ENCODE measurements at places on chromosomes 6 and 20.

GRCh38 chr6:153677522-153677921 lies 361.5 kb upstream of the OPRM1 start:
- DNase-seq, result no peak

DNA sequence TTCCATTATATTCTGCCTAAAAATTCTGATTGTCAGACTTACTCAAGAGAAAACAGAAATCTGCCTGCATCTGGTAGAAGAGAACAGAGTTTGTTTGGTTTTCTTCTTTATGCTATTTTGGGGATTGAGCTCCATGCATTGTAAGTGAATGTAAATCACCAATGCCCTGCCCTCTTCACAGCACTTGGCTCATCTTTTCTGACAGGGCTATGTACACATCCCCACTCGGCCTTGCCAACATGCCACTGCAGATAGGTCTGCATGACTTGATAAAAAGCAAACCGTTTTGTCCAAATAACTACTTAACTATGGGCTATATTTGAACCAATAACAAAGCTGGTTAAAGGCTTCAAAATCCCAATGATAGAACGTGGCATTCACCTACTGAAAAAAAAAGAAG lies 117.7 kb downstream of the IBTK start:
- no peak for DNase-seq

- no peak for DNase-seq
Measured at GRCh38 chr20:2397595-2398145, 17.0 kb downstream of the TGM6 start.

GRCh38 chr6:101516578-101516977 lies 123.1 kb downstream of the GRIK2 start:
- no peak for DNase-seq

DNA sequence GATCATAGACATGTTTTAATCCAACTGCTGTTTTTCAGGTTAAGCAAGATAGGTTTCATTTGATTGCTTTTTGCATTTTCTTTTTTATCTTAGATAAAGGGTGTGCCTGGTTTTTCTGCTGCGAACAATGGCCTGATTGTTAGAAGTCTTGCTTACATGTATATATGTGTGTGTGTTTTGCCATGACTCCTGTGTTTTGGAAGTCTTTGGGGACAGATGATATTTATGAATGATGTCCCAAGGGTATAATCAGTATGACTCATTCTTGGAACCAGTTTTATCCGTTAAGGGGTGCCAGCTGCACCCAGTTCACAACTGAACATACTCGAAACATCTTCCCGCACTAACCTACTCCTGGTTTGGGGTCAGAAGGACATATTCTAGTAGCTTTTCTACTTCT lies 230.1 kb upstream of the SUPT3H start:
- DNase-seq, result no peak

DNA sequence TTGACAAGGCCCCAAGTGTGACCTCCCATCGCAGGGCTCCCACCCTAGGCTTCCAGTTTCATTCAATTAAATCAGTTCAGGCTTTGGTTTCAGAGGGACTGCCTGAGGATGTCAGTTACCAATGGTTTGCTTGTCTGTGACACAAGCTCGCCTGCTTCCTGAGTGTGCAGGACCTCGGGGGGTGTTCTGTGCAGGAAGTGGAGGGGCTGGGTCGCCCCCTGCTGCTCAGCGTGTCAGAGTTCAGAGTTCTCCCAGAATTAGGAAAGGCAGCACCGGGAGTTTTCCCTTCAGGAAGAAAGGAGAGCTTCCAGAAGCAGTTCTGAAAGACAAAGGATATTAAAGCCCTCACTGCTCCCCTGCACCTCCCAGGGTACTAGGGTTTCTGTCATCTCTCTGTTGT lies 50.8 kb upstream of the TGM3 start:
- DNase-seq, result no peak

GRCh38 chr6:32176476-32177182 lies 745 bp upstream of the AGPAT1 start:
- DNase-seq, result no peak

GRCh38 chr20:43909211-43909610 lies 5.4 kb upstream of the TOX2 start:
- no peak for DNase-seq
